ENCODE measurements at places on chromosomes 5 and 9.

DNA sequence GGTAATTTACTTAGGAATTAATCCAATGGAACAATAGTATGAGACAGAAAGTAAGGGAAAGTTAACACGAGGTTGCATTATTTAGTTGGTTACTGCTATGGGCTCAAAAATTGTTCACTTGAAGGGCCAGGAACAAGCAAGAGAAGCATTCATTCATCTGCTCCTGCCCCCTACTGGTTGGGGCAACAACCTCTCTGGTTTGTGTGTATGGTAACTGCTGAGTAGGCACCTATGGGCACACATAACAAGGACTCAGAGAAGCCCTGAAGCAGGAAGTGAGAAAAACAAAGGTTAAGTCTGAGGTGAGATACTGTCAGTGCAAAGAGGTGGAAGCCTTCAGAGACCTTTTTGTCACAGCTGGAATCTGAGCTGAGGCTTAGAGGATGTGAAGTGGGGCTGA, 34.4 kb upstream of the RANBP6 start:
- DNase-seq: no peak

DNA sequence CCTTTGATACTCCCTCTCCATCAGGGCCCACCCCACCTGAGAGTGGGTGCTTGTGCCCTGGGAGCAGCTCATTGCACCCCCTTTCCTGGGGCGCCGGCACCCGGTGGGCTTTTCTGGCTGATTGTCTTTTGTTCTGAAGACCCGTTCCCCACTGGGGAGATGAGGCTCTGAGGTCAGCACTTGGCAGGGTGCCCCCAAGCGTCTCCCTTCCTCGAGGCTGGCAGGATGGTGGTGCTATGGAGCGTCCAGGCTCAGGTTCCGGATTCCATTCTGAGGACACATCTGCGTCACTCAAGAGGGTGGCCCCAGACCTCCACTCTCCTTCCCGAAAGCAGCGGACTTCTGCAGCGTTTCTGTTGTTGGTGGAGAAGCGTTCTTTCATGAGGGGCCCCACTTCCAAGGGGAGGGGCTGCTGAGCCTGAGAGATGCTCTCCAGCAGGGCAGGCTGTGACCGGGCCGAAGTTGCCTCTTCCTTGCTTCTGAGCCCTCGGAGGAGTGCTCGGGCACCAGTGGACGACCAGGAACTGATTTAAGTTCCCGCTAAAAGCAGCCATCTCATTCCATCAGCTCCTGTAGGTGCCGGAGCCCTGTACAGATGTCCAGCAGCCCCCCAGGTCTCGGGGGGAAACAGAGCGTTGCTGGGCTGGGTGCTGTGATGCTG, 42.2 kb downstream of the COL5A1 start:
- no peak for DNase-seq

- DNase-seq: no peak
Measured at GRCh38 chr5:112861638-112861985, 525 bp downstream of the SRP19 start.

DNA sequence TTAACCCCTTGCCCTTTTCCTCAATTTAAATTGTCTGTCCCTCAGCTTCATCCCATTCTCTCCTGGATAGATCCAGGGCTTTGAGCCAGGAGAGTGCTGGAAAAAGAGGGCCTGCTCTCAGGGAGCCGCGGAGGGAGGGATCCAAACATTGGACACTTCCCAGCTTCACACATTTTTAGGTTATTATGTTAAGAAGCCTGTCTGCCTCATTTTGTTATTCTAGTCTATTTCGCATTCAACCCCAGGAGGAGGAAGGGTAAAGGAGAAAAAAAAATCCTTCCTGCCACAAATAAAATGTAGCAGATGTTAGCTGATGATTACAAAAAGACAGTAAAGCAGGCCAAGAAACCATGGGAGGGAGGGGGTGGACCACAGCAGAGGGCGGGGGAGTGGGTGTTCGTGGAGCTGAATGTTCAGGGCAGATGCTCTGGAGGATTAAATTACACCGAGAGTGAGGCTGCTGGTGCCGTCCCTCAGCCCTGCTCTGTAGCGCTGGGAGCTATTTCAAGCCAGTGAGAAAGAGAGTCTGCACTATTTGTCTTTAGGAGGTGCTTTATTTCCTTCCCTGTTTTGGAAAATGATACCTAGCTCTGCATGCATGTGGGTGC, 60.6 kb upstream of the ZFR start:
- DNase-seq: no peak
